ENCODE measurements at places on chromosomes 2 and 18. TPM values are rescaled to one million over a fixed set of nuclear protein-coding genes. Genes with fewer than 3 reads are reported as not detected.

SPATA3 gene
- not detected for total RNA-seq

GRCh38 chr2:230968921-230969658 lies 26.8 kb upstream of the SPATA3 start:
- DNase-seq = no peak
- no peaks in the 10 kb centered on the region for H3K27me3 ChIP-seq
- peak overlapping the region; percentile 48 for H3K4me3 ChIP-seq

DNA sequence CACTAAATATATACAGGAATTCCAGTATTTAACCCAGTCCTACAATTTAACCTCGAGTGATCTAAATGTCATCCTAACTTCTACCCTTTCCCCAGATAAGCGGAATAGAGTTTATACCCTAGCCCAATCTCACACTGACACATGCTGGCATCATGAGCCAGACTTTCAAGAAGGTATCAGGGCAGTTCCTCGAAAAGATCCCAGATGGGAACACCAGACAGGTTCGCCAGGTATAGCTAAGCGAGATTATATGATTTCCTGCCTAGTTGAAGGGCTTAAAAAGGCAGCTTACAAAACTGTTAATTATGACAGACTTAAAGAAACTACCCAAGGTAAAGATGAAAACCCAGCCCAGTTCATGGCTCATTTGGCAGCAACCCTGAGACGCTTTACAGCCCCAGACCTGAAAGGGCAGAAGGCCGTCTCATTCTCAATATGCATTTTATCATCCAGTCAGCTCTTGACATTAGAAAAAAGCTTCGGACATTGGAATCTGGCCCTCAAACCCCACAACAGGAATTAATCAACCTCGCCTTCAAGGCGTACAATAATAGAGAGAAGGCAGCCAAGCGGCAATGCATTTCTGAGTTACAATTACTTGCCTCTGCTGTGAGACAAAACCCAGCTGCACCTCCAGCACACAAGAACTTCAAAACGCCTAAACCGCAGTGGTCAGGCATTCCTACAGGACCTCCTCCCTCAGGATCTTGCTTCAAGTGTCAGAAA lies 668.2 kb upstream of the PKDCC start:
- no peak overlapping the region for H3K27ac ChIP-seq
- H3K4me1 ChIP-seq = no peaks in the 10 kb centered on the region
- DNase-seq = no peak
- no peak overlapping the region for H3K4me3 ChIP-seq

RPRD1A gene
- 68.8 TPM for total RNA-seq

Data from Calu3 (cell line).